Activated T-helper 17 cell treated with anti-CD3 and anti-CD28 coated beads, Interleukin-2, amount 50 U/mL, for 72 hours (primary cell): ENCODE measurements at places on chromosomes 3 and 15. TPM values are rescaled to one million over a fixed set of nuclear protein-coding genes. Genes with fewer than 3 reads are reported as not detected.

- ATAC-seq: no peak
Measured at GRCh38 chr3:45029661-45030060, 3.6 kb downstream of the CLEC3B start.

- no peak for ATAC-seq
Measured at GRCh38 chr3:185059766-185060165, 93.1 kb downstream of the C3orf70 start.

- peak; percentile 31 for ATAC-seq
Measured at GRCh38 chr3:10373686-10374261, 52.9 kb upstream of the SEC13 start.

GRCh38 chr3:66229931-66230330 lies 9.1 kb downstream of the SLC25A26 start:
- ATAC-seq: no peak

DNA sequence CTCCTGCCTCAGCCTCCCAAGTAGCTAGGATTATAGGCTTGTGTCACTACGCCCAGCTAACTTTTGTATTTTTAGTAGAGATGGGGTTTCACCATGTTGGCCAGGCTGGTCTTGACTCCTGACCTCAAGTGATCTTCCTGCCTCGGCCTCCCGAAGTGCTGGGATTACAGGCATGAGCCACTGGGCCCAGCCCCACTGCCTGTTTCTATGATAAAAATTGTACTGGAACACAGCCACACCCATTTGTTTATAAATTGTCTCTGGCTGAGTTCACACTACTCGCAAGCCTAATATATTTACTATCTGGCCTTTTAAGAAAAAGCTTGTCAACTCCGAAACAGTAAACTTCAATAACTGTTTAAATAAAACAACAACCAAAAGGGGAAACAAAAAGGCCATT lies 309.4 kb upstream of the WNT5A start:
- ATAC-seq: no peak

- no peak for ATAC-seq
Measured at GRCh38 chr3:5505163-5505562, 317.7 kb downstream of the EDEM1 start.

GRCh38 chr15:68749365-68749764 lies 71.3 kb downstream of the ANP32A start:
- no peak for ATAC-seq

GRCh38 chr15:83835479-83835878 lies 181.6 kb downstream of the ADAMTSL3 start:
- ATAC-seq: no peak

DNA sequence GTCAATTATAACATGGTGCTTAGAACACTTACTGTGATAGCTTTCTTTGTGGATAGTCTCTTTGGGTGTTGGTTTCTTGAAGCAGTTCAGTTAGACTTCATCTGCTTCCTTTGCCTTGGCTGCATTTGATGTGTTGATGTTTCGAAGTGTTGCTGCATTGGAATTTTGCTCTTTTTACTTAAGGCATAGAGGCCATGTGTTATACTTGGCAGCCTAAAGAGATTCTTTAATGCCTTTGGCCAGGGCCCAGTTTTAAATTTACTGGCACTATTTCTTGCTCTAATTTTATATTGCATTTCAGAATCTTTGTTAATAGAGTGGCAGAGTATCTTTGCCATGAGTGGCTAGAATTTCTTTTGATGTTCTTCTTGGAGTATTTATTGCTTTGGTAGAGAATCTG lies 21.2 kb downstream of the NR1D2 start:
- ATAC-seq: no peak

- ATAC-seq: no peak
Measured at GRCh38 chr3:39232859-39233258, 40.5 kb upstream of the XIRP1 start.

DNA sequence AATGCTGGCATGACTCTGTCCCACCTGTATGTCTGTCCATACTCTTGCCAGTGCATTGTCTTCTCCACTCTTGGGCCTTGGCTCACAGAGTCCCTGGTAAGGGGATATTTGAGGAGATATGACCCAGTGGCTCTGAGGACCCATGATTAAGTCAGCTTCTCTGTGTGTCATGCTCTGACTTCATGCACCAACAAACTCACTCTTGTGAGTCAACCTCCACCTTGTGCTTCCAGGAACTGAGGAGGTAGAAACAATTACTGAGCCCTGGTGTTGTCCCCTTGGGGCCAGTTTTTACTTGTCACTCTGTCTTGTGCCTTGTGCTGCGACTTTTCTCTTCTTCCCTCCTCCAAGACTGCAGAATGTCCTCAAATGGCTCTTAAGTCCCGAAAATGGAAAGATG lies 127.1 kb downstream of the ABHD5 start:
- ATAC-seq: peak; percentile 94

GRCh38 chr3:108076564-108076963 lies 14.3 kb downstream of the CD47 start:
- no peak for ATAC-seq

DNA sequence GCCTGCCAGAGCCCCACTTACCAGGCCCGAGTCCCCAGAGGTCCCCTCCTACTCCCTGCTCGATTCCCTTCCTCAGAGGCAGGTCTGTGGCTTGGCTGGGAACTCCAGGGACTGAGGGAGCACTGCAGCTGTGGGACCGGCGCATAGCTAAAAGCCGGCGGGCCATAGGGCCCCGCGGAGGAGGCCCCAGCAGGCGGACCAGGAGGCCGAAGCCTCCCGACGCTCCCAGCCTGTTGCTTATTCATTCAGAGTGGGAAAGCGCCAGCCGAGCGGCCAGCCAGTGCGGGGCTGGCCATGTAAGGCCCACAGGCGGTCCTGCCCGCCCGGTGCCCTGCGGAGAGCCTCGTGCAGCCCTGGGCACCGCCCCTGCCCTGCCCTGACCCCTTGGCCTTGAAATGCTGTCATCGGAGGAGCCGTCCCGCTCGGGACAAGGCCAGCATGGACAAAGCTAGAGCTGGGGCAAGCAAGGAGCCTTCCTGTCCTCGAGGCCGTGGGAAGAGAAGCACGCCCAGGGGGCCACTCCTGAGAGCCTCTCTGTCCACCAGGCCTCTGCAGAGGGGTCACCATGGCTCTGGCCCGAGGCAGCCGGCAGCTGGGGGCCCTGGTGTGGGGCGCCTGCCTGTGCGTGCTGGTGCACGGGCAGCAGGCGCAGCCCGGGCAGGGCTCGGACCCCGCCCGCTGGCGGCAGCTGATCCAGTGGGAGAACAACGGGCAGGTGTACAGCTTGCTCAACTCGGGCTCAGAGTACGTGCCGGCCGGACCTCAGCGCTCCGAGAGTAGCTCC lies at the start of gene LOXL1:
Gene LOXL1, plus strand, starts transcription at position 244 of the 784 bp plus-strand sequence. Its CDS starts 322 bp downstream, at position 566.
- no peak for ATAC-seq

DNA sequence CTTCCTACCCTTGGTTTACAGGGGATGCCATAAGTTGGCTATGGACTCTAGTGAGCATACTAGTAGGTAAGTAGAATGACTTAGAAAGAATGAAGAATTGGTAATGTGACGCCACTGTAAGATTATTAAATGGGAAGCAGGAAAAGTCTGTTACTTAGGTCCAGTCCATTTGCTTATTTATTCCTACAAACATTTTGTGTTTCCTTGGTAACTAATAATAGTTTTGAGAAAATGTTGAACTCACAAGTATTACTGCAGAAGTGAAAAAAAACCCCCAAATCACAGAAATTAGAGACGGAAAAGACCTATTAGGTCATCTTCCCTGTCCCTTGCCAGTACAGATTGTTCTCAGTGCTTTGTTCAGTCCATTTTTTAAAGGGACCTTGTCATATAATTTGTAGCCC lies 63.5 kb downstream of the CMSS1 start:
- ATAC-seq: no peak

- ATAC-seq: peak; percentile 95
Measured at GRCh38 chr3:184777566-184778356, 34.2 kb upstream of the VPS8 start.

- no peak for ATAC-seq
Measured at GRCh38 chr15:80473286-80474223, 69.4 kb downstream of the ARNT2 start.

GRCh38 chr3:134201201-134202130 lies 49.2 kb downstream of the RYK start:
- no peak for ATAC-seq

GRCh38 chr3:194714564-194714963 lies 28.9 kb downstream of the FAM43A start:
- ATAC-seq: no peak

GRCh38 chr15:100276506-100276905 lies 65.3 kb downstream of the ADAMTS17 start:
- ATAC-seq: no peak

KLF15 gene
- total RNA-seq: 0.16 TPM

SMC4 gene
- total RNA-seq: 182 TPM

AP3B2 gene
- total RNA-seq: 0.41 TPM

CIDEC gene
- 0.42 TPM for total RNA-seq

ADAMTSL3 gene
- total RNA-seq: not detected

BBS4 gene
- total RNA-seq: 17.0 TPM

SLC28A2 gene
- not detected for total RNA-seq

FETUB gene
- total RNA-seq: not detected

TMA7 gene
- total RNA-seq: 328 TPM

TUSC7 gene
- total RNA-seq: not detected
